ENCODE measurements at places on chromosomes 4 and X. TPM values are rescaled to one million over a fixed set of nuclear protein-coding genes. Genes with fewer than 3 reads are reported as not detected.
A peak's percentile ranks its signal among the peaks of the same experiment; 100 is the strongest.

Gene ZGRF1
- total RNA-seq: 21.4 TPM

Gene CSTF2
- 34.1 TPM for total RNA-seq

Gene PRDM5
- total RNA-seq: 5.1 TPM

Gene NAT8L
- 9.2 TPM for total RNA-seq

Gene VMA21
- 45.1 TPM for total RNA-seq

Gene TRPC5OS
- 0.07 TPM for total RNA-seq

DNA sequence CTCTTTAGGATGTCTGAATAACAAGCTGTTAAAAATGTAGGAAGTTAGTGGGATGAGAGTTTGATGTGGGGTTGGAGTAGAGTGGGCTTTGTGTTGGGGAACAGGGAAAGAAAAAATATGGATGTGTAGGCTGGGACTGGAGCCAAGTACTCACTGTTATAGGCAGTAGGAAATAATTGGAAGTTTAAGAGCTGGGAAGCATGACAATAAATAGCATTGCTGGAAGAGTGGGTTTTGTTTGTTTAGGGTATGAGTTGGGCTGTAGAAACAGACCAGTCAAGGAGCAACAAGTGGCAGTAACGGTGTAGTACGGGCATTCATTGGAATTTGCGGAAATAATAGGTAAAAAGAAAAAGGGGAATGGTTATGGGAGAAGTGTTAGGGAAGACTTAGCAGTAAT lies 81.6 kb downstream of the KDM6A start:
- H3K4me1 ChIP-seq: no peaks in the 10 kb centered on the region
- H3K4me3 ChIP-seq: no peak overlapping the region
- no peak for DNase-seq
- H3K36me3 ChIP-seq: no peaks in the 10 kb centered on the region
- no peak overlapping the region for H3K27ac ChIP-seq

DNA sequence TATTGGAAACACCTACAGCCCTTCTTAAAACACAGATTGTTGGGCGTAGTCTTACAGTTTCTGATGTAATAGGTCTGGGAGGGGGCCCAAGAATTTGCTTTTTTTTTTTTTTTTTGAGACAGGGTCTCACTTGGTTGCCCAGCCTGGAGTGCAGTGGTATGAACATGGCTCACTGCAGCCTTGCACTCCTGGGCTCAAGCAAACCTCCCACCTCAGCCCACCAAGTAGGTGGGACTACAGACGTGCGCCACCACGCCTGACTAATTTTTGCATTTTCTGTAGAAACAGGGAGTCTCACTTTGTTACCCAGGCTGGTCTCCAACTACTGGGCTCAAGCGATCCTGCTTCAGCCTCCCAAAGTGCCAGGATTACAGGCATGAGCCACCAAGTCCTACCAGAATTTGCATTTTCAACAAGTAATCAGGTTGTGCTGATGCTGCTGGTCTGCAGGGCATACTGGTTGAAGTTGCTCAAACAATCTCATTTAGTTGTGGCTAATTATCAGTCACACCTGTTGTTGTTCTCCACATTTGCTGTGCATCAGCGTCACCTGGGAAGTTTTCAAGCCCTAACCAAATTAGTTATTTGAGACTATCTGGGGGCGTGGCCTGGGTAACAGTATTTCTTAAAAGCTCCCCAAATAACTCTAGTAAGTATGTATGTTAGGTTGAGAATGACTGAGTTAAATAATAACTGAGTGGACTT lies 14.0 kb downstream of the TMEM154 start:
- DNase-seq: no peak
- no peaks in the 10 kb centered on the region for H3K4me1 ChIP-seq
- no peaks in the 10 kb centered on the region for H3K36me3 ChIP-seq

GRCh38 chr4:102064747-102065442 lies 274.4 kb downstream of the BANK1 start:
- H3K27me3 ChIP-seq: no peaks in the 10 kb centered on the region
- no peak for DNase-seq
- no peaks in the 10 kb centered on the region for H3K36me3 ChIP-seq
- H3K4me1 ChIP-seq: no peaks in the 10 kb centered on the region
- H3K4me3 ChIP-seq: no peak overlapping the region

DNA sequence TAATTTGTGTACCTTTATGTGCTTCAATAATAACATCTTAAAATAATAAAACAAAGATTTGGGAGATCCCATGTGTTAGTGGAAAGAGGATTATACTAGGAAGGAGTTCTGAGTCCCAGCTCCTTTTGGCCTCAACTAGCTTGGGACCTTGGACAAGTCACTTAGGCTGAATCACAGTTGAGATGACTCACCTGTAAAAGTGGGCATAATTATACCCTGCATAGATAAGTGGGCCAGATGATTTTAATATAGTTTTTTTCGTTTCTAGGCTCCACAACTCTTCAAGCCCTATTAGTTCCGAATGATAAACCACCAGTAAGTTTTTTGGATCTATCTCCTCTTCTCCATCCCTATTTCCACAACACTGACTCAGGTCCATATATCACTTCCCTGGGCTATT lies 131.8 kb downstream of the ENOX2 start:
- H3K4me3 ChIP-seq: no peak overlapping the region
- H3K27me3 ChIP-seq: no peaks in the 10 kb centered on the region
- DNase-seq: no peak
- no peaks in the 10 kb centered on the region for H3K36me3 ChIP-seq

DNA sequence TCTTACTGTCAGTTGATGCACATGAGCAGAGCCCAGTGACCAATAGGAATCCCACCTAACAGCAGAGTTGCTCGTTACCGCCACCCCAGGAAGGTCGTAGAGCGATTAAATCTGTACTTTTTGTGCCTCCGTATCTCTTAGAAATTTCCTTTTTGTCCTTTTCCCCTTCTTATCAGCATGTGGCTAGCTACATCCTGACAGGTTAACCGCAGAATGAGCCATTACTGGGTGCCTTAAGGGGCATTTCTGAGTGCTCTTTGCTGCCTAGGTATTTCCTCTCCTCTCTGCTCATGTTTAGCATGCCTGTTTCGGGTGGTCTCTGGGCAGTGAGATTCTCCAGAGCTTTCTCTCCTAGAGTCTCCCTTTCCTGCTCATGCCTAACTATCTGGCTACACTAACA lies 530.5 kb downstream of the FAM133A start:
- DNase-seq: no peak
- no peaks in the 10 kb centered on the region for H3K27me3 ChIP-seq
- H3K4me1 ChIP-seq: no peaks in the 10 kb centered on the region
- H3K4me3 ChIP-seq: no peak overlapping the region
- no peaks in the 10 kb centered on the region for H3K36me3 ChIP-seq

- no peak for DNase-seq
- H3K27me3 ChIP-seq: no peaks in the 10 kb centered on the region
- H3K27ac ChIP-seq: no peak overlapping the region
- no peak overlapping the region for H3K4me3 ChIP-seq
- H3K4me1 ChIP-seq: no peaks in the 10 kb centered on the region
- H3K36me3 ChIP-seq: no peaks in the 10 kb centered on the region
Measured at GRCh38 chr4:128955751-128956150, 137.6 kb downstream of the SCLT1 start.

DNA sequence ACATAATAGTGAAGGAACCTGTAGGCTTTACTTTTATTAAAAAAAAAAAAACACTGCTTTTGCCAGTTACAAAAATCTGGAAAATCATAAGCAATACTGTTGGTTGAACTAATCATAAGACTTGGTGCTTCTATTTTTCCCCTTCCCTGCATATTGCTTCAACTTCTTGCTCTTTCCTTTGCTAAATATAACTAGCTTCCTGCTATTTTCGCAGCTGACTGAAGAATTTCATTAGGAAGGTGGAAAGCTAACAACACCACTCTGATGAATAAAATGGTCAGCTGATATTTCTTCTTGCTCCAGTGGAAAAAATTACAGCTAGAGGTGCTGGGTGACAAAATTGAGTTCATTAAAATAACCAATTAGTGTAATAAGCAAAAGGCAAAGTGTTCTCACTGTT lies 39.3 kb downstream of the MEPE start:
- no peak overlapping the region for H3K4me3 ChIP-seq
- H3K27ac ChIP-seq: no peak overlapping the region
- H3K27me3 ChIP-seq: no peaks in the 10 kb centered on the region
- H3K4me1 ChIP-seq: no peaks in the 10 kb centered on the region
- DNase-seq: no peak
- no peaks in the 10 kb centered on the region for H3K36me3 ChIP-seq

GRCh38 chrX:118205421-118206395 lies 89.1 kb upstream of the KLHL13 start:
- H3K4me1 ChIP-seq: no peaks in the 10 kb centered on the region
- DNase-seq: no peak
- no peak overlapping the region for H3K27ac ChIP-seq

GRCh38 chrX:70672326-70672725 lies 227.7 kb downstream of the DLG3 start:
- H3K36me3 ChIP-seq: no peaks in the 10 kb centered on the region
- H3K4me3 ChIP-seq: no peak overlapping the region
- no peaks in the 10 kb centered on the region for H3K4me1 ChIP-seq
- no peaks in the 10 kb centered on the region for H3K27me3 ChIP-seq

GRCh38 chr4:46390355-46391058 lies 579 bp upstream of the GABRA2 start:
- H3K4me1 ChIP-seq: no peaks in the 10 kb centered on the region
- DNase-seq: no peak
- no peaks in the 10 kb centered on the region for H3K27me3 ChIP-seq
- H3K27ac ChIP-seq: no peak overlapping the region

DNA sequence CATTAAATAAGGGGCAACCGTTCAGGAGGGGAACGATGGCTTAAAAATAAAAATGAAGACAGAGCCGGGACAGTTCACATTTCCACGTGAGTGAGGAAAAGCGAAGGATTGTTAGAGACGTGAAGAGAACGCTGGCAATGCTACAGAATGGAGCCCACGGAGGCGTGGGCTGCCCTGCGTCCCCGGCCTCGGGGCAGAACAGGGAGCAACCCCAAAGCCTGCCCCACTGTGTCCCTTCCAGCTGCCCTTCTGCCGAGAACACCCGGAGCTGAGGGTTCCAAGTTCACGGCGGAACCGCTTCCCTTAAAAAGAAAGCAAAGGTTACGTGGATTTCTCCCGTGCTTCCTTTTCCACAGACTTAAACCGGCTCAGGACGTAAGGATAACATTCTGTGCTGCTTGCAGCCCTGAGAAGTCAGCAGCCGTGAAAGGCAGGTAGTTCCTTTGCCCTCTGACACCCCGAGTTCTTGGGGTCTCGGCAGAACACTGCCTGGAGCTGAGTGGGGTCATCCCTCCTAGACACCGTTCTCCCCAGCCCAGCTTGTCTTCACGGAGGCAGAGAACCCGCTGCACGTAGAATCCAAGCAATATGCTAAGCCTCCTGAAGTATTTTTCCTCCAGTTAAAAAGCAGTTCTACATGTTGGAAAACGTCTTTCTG lies 14.2 kb downstream of the DHRSX start:
- H3K36me3 ChIP-seq: no peaks in the 10 kb centered on the region
- H3K27ac ChIP-seq: no peak overlapping the region
- H3K27me3 ChIP-seq: no peaks in the 10 kb centered on the region

DNA sequence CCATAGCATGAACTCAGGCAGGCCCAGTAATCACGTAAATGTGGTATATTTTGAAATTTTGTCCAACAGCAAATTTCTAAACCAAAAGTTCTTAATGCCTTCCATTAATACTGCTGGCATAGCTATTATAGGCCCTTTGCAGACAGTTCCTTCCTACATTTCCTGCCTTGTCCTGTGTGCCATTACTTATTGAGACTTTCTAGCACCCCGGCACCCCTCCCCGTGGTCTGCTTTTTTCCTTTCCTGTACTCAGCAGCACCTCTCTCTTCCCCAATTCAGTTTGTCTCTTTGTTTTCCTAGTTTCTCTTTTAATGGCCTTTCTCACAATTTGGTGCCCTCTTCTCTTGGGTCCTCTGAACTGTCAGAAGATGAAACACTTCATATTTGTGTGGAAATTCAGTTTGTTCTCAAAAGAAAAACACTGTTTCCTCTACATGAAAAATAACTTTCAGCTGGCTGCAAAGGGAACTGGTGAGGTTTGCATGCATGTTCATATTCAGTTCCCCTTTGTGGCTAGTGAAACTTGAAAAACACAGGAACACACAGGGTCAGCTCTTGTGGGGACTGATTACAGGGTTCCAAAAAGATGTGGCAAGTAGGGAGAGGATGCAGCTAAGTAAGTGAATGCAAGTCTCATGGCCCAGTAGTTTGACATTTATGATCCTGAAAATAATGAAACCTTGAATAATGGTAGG lies 17.1 kb downstream of the GPR34 start:
- no peaks in the 10 kb centered on the region for H3K27me3 ChIP-seq
- no peak overlapping the region for H3K27ac ChIP-seq
- no peak overlapping the region for H3K4me3 ChIP-seq
- DNase-seq: no peak
- no peaks in the 10 kb centered on the region for H3K36me3 ChIP-seq
- H3K4me1 ChIP-seq: no peaks in the 10 kb centered on the region

DNA sequence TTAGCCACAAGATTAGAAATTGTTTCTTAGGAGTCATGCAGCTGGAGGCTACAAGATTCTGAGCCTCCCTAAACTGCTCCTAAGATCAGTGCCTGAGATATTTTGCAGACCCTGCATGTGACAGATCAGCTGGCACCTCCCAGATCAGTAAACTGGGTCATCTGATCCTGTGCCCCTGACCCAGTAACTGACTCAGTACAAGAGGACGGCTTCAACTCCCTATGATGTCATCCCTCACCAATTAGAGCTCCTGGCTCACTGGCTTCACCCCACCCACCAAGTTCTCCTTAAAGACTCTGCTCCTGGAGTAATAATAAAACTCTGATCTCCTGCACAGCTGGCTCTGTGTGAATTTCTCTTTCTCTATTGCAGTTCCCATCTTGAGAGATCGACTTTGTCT lies 45.4 kb upstream of the PNPLA4 start:
- no peaks in the 10 kb centered on the region for H3K36me3 ChIP-seq
- no peaks in the 10 kb centered on the region for H3K27me3 ChIP-seq
- no peaks in the 10 kb centered on the region for H3K4me1 ChIP-seq
- no peak for DNase-seq
- no peak overlapping the region for H3K27ac ChIP-seq

DNA sequence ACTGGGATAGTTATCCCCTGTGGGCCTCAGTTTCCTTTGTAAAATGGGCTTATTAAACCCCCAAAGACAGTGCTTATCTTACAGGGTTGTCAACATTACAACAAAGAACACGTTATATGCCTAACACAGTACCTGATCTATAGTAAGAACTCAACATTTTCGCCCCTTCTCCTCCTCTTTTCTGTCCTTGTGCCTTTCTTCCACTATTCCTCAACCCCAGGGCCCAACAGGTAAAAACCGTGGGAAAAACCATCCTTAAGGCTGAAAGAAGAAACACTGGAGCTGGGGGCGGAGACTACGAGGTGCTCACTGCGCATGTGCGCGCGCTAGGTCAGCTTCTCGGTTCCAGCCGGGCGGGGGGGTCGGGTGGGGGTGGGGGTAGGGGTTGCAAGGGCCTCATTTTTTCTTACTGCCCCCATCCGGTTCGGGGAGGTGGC lies 426 bp upstream of the XIAP start:
- peak overlapping the region; percentile 64 for H3K4me3 ChIP-seq
- no peaks in the 10 kb centered on the region for H3K27me3 ChIP-seq
- no peak for DNase-seq

- no peaks in the 10 kb centered on the region for H3K36me3 ChIP-seq
- H3K27me3 ChIP-seq: no peaks in the 10 kb centered on the region
- H3K4me1 ChIP-seq: no peaks in the 10 kb centered on the region
- no peak overlapping the region for H3K27ac ChIP-seq
- DNase-seq: no peak
Measured at GRCh38 chr4:43855283-43855682, 593.3 kb downstream of the KCTD8 start.

Measured in HCT116 (cell line).